Parietal lobe (tissue), 2 donors: ENCODE measurements at places on chromosomes 3 and 15. TPM values are rescaled to one million over a fixed set of nuclear protein-coding genes. Genes with fewer than 3 reads are reported as not detected.

Gene SLTM
- 167 TPM for total RNA-seq

Gene RLBP1
- total RNA-seq = 2.2 TPM

Gene SLC24A5
- total RNA-seq = not detected

Gene FANCD2OS
- total RNA-seq = not detected

Gene IQCF5
- not detected for total RNA-seq

Gene GOLGA8G
- total RNA-seq = not detected

Gene SNURF
- 95.5 TPM for total RNA-seq

Gene GFM1
- total RNA-seq = 84.2 TPM
